ENCODE measurements at places on chromosomes 12 and 14.

- peak; percentile 78 for DNase-seq
These were observed 7.8 kb downstream of the SLC38A1 start for GRCh38 chr12:46260913-46261476.

- no peak for DNase-seq
These were observed 4.2 kb upstream of the TMEM30B start for GRCh38 chr14:61285364-61285763.

DNA sequence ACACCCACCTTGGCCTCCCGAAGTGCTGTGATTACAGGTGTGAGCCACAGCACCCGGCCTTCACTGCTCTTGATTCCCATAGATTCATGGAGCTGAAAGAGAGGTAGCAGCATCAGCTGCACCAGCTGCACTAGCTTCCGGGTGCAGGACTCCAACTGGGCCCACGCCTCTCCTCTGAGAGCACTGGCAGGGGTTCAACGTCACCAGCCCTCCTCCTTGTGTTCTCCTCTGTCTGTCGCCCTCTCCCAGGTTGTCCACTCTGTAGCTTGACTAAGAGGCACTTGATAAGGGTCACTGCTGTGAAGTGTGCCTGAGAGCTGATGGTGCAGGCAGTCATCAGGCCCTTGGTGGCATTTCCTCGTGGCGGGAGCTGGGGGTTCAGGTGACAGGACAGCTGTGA is 28.3 kb downstream of the MLXIP start:
- peak; percentile 98 for DNase-seq

- peak; percentile 82 for DNase-seq
These were observed 39.1 kb downstream of the CORO1C start for GRCh38 chr12:108691998-108692808.

GRCh38 chr12:47813511-47814196 is 6.0 kb downstream of the HDAC7 start:
- DNase-seq = no peak

DNA sequence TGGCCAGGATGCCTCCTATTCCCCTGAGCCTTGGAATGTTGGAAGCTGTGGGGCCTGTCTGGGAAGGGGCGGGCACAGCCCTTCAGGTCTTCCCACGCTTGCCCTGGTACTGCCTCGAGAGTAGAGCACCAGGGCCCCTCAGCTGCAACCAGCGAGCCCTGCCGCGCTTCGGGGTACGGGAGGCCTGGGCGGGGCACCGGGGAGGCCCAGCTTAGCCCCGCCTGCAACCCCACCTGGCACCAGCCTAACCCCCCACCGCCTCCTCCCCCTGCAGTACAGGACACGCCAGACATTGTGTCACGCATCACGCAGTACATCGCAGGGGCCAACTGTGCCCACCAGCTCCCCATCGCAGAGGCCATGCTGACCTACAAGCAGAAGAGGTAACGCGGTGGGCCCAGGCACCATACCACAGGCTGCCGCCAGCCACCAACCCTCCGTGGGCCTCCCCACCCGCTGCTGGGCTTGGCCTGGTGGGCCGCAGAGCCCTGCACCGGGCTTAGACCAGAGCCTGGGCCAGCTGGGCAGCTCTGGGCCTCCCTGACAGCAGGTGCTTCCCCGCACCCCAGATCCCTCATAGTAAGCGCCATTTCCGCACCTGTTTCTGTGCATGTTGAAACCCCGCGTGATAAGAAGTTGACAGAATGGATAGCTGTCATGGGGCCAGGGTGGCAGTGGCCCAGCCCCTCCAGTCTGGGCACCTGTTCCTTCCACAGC is 13.6 kb upstream of the TEX22 start:
- DNase-seq = no peak

DNA sequence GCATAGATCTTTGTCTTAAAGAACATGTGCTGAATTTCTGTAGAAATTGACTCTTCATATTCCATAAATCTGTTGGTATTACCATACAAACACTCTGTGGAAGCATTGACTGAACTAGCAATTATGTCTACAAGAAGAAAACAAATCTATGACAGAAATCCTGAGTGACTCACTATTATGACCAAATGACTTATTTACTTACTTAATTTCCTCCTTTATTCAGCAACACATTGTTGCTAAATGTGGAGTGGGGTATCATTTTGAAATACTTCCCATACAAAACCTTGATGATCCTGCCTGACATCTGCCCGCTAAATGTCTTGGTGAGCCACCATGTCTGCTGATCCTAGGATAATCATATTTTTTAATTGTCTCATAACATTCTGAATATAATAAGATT is 99.1 kb upstream of the SLCO1C1 start:
- DNase-seq = no peak

DNA sequence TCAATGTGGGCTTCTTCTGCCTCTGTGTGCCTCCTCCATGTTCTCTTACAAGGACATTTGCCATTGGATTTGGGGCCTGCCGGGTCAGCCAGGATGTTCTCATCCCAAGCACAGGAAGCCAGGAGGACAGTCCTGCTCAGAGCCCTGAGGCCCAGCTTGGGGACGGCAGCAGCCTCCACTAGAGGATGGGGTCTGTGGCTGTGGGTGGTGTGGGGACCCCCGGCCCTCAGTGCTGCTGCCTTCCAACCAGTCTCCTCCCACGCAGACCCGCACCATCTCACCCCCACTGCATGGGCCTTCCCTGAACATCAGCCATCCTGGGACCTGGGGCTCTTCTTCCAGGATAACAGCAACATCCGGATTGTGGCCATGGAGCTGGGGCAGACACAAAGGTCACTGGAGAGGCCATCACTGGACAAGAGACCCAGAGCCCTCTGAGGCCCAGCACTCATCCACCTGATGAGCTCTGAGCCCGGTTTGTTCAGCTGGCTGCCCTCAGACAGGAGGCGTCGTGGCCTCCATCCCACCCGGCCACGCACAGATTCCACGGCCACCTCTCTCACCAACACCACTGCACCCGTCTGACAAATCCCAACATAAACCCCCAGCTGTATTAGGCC is 56.5 kb upstream of the C14orf180 start:
- DNase-seq = no peak

DNA sequence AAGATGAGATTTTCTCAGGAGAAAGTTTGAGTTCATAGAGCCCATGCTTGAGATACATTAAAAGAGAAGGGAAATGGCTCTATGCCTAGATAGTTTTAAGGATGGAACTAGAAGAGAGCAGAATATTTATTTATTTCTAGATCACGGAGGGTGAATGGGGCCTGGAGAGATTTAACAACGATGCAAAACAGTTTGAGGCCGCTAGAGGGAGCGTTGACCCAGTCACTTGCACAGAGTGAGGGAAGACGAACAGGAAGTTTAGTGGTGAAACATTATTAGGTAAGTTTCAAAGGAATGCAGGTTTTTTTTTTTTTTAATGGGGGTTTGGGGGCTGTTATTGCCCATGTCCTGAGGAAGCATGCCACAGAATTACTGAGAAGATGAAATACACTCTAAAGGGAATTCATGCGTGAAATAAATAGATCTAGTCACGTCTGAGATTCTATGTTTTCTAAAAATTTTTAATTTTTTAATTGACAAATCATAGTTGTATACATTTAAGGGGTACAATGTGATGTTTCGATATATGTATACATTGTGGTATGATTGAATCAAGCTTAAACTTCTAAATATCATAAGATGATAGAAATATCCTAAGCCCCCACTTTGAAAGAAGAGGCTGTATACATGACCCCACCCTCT is 14.8 kb upstream of the PPP1R1A start:
- DNase-seq = peak; percentile 57

- no peak for DNase-seq
These were observed 65.6 kb downstream of the ZC3H14 start for GRCh38 chr14:88628462-88628861.

GRCh38 chr14:96804895-96805294 is 7.7 kb downstream of the VRK1 start:
- no peak for DNase-seq

DNA sequence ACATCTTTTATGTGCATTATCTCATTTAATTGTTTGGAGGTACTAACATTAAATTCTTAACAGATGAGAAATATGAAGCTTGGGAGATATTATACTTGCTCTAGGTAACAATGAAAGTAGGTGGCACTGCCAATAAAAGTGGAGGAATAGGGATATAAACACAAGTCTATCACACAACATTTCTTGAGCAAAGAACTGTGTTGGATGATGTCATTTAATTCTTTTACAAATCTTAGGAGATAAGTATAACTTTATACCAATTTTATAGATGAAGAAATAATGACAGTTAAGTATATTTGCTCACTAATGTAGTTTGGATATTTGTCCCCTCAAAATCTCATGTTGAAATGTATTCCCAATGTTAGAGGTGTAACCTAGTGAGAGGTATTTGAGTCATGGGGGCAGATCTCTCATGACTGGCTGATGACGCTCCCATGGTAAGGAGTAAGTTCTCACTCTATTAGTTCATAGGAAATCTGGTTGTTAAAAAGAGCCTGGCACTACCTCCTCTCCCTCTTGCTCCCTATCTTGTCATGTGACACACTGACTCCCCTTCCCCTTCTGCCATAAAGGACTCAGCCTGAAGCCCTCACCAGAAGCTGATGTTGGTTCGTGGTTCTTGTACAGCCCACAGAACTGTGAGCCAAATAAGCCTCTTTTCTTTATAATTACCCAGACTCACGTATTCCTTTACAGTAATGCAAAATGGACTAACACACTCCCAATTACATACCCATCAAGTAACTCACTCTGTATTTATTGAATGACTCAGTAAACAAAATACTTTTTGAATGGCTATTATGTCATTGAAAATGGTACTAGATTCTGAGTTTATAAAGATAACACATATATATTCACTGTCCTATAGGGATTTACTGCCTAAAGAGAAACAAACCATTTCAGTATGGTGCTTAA is 146.8 kb upstream of the KITLG start:
- DNase-seq = no peak

DNA sequence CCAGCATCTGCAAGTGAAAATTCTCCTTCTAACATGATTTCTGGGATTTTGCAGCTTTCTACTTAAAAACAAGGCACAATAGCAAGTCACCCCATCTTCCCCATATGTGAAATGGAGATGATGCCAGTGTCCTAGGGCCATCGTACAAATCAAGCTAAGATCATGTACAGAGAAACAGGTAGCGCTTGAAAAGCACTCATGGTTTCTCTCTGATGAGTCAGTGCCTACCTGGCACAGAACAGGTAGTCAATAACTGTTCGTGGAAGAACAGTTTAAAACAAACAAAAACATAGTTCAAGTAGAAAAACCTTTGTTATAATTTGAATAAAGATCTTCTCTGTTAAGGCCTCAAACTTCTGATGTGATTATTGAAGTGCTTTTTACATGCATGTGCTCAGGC is 46.9 kb downstream of the RAD52 start:
- no peak for DNase-seq

DNA sequence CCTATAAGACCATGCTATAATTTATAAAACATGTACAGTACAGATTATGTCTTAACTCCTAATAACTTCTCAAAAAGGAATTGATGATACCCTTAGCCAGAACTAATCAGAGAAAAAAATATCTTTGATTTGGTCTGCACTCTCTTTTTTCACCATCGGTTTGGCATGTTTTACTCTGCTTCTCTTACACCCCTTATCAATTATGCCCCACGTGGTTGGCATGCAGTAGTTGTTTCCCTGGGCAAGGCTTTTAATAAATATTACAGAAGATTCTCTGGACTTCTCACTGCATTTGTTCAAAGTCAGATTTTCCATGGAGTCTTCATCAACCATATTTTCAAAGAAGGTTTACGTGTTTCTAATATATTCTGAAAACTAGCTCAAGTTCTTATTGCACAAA is 167.4 kb upstream of the LRIG3 start:
- DNase-seq = no peak

DNA sequence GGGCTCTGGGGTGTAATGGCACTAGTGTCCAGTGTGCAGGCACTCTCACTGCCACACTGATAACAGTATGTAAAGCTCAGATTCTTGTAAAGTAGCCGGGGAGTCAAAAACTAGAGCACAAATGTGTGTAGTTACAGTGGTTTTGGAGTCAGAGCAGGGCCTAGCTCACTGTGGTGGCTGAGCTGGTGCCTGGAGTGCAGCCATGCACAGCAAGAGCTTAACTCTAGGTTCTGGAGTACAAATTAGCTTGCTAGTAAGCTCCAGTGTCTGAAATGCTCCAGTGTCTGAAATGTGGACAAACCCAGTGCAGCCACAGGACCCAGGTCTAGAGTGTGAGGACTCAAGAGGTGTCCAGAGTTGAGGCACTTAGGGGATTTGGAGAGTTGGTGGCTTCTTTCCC is 149.2 kb downstream of the MSRB3 start:
- no peak for DNase-seq

DNA sequence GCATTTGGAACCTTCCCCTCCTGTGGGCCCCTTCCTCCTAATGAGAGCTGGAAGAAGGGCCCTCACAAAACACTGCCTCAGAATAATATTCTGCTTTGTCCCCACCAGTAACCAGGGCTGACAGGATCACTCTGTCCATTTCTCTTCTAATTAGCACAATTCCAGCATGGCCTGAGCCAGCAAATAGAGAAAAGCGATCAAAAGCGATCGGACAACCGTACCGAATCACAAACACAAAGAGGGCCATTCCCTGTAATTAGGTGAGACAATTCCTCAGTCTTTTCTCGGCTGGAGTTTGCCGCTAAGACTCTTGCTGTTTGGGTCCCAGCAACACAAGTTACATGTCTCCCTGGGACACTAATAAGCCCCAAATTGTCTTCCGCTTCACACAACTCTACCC is 35.6 kb upstream of the VSX2 start:
- DNase-seq = no peak

GRCh38 chr14:78610994-78611393 is 440.8 kb downstream of the NRXN3 start:
- DNase-seq = no peak

DNA sequence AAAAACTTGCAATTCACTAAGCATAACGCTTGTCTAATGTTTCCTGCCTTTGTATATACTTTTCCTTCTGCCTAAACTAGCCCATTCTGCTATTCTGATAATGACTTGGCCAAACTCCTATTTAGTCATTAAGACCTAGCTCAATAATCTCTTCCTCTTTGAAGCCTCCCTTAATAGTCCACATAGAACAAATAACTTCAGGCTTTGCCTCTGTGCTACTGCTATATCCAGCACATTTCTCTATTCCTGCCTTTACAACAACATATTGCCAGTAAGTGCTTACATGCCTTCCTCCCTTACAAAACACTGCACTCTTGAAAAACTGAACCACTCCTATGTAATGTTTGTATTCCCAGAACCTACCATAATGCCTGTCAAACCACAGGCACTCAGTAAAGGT is 13.8 kb downstream of the PRICKLE1 start:
- no peak for DNase-seq

DNA sequence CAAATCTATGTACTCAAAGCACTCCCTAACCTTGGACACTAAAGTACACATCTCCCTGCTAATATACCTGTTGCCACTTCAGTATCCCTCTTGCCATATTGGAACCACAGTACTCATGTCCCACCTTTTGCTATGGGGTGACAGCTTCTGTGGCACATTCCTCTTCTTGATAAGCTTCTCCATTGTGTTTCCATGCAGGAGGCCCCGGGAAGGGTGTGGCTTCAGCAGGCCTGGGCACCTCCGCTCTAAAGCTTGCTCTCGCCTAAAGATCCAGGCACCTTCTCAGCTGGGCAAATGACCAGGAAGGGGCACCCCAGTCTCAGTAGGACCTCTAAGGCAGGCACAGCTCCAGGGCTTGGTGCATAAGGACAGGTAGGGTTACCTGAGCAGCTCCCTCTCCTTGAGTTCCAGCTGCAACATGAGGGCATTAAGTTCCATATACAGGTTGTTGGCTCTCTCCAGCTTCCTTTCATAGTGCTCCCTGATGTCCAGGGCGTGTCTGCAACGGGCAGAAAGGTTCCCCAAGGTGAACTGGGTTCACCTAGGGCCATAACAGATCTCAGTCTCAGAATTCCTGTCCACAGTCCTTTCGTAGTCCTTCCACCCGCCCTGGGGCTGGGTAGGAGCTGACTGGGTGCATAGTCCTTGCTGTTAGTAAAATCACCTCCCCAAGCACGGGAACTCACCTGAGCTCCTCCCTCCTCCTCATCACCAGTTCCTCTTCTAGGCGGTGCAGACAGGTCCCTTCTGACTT is 15.9 kb downstream of the MAP3K12 start:
- DNase-seq = no peak
